ENCODE measurements at places on chromosomes 7 and 10. TPM values are rescaled to one million over a fixed set of nuclear protein-coding genes. Genes with fewer than 3 reads are reported as not detected.

Gene R3HCC1L
- total RNA-seq = 6.5 TPM

Gene WNT2
- total RNA-seq = not detected

Gene FAM149B1
- 16.0 TPM for total RNA-seq

Gene GRM8
- 2.5 TPM for total RNA-seq

Gene CRHR2
- not detected for total RNA-seq

Gene ATOH7
- total RNA-seq = 0.14 TPM

Gene ZNF107
- total RNA-seq = 12.7 TPM

Gene NPVF
- not detected for total RNA-seq

Gene ZP3
- 7.8 TPM for total RNA-seq

Gene SLC18A3
- not detected for total RNA-seq

Gene LRRC61
- 11.4 TPM for total RNA-seq

Gene MYL7
- not detected for total RNA-seq

Gene TAS2R5
- 4.5 TPM for total RNA-seq

Gene EVX1
- not detected for total RNA-seq
